Hematopoietic multipotent progenitor cell (in vitro differentiated cells): ENCODE measurements at places on chromosomes 5 and 9.
A peak's percentile ranks its signal among the peaks of the same experiment; 100 is the strongest.

DNA sequence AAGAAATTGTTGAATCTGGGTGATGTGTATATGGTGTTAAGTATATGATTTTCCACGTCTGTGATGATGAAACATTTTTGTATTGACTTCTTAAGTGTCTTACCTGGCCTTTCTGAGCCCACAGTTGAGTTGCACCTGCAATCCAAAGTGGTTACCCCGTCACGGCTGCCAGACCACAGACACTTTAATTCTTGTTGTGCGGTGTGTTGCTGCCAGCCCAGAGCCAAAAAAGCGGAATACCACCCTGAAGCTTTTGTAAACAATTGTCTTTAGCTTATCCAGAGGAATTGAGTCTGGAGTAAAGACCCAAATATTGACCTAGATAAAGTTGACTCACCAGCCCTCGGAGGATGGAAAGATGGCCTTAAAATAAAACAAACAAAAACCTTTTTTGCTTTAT, 35.1 kb downstream of the MTAP start:
- no peak for DNase-seq

DNA sequence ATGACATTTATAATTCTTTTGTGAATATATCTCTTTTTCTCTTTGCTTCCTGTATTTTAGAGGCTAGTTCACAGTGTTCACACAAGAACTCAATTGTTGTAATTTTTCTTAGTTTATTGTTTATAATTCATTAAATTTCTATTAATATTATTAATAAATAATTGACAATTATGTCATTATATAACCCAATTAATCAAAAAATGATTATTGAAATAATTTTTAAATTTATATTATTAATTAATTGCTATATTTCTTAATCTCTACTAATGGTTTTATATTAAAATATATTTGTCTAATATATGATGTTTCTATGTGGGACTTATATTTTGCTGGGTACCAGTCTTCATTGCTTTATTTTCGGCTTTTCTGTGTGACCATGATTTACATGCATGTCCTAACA, 618.4 kb downstream of the CDH9 start:
- no peak for DNase-seq

GRCh38 chr5:126508962-126509279, 85.7 kb downstream of the GRAMD2B start:
- no peak for DNase-seq

DNA sequence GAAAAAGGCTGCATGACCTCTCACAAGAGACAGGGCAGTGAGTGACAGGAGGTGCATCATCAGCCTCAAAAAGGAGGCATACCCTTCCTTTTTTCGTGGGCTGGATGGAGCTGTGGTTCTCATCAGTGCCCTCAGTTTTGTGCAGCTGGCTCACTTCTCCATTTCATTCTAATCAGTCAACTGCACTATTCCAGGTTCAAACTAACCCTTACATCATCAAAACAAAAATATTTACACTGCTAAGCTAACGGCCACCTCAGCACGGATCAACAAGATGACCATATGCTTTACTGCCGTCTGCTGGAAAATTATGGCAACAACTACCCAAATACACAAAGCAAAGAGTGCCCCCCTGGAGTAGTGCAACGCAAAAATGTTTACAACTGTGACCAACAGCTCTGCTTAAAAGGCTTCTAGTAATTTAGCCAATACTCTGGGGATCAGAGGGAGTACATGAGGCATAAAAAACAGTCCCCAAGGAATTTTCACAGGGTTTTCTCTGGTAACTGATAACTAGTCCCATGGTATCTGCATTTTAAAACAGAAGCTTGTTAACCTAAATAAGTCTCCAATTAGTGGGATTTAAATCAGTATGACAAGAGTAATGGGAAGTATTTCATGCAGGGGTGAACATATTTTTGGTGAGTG, 10.8 kb downstream of the KCNV2 start:
- DNase-seq = no peak

DNA sequence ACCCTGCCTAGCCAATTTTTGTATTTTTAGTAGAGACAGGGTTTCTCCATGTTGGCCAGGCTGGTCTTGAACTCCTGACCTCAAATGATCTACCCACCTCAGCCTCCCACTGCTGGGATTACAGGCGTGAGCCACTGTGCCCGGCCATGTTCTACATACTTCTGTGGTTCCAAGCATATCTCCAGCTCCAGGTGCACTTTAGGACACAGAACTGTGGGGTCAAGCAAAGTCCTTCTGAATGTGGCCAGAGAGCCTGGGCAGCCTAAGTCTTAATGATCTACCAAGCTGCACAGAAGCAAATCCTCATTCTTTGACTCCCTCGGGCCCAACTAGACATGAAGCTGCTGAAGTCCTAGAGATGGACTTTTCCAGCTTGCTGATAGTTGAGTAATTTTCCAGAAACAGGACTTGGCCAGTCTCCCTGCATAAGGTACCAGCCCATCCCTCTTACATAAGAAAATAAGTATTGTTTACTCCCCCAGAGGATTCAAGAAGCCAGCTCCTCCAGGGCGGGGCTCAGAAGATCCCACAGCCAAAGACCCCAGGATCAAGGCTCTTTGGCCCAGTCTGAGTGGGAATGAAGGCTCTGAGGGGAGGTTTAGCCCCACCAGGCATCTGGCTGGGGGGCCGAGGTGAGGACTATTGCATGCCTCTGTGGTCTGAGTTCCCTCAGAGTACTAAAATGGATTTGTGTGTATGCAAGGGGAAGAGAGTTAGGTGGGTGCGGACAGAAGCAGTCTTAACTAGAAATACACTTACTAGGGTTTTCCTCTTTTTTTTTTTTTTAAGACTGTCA, 8.7 kb downstream of the CLTB start:
- no peak for DNase-seq

- DNase-seq = no peak
Observed at GRCh38 chr5:130912088-130912487, 253.0 kb downstream of the HINT1 start.

DNA sequence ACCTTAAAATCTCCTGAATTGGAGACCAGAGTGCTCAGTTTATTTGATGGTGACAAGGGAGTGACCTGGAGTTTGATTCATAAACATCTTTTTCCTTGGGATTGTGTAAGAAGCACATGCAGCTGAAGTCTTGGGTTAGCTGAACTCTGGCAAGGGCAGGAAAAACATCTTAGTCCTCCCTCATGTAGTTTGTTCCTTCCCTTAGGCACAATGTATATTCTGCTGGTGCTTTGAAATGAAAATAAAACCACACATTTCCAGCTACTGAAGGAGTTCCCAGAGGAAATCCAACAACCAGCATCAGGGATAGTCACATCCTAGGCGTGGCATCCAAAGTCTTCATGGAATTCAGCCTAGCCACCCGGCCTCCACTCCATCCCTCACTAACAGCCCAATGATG, 95.2 kb upstream of the PAPPA start:
- DNase-seq = no peak

DNA sequence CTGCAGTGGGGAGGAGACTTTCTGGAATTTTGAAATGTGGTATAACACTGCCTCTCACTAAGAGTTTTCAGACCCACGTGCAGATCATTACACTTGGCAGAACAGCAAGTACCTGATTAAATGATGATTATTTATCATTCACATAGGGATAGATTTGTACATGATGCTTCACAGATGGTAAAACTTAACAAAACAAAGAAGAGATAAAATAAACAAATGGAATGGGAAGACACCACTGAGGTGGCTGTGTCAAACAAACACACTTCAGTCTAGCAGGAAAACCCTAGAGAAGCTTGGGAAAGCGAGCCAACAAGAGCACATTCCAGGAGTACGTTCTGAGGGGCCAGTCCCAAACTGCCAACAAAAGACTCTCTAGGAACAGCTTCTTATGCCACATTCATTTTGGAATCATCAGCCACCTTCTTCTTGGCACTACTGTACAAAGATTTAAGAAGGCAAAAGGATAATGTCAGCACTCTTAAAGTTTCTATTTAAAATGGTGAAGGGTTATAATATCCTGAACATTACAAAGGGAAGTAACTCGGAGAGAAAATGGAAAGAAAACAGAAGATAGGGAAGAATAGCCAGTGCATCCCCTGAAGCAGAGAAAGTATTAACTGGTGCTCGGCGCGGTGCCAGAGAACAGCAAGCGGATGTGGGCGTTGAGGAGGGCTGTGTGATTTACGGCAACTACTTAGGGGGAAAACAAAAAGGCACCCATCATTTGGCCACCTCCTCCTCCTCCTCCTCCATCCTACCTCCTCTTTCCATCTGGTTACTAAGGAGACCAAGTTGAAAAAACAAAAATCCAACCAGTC, 1.6 kb downstream of the MED27 start:
- peak; percentile 46 for DNase-seq

- DNase-seq = no peak
Observed at GRCh38 chr5:4019841-4020240, 424.2 kb downstream of the IRX1 start.

DNA sequence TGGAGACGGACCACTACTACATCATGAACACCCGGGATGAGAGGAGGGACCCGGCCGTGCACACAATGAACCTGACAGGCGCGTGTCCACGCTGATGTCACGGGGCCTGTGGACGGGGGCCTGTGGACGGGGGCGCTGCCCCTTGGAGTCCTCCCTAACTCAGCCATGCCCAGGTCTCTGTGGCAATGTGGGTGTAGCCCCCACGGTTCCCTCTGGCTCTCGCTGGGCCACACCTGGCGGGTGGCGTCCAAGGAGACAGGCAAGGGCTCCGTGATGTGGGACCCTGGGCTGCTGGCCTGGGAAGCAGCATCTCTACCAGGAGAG, 22.1 kb downstream of the PAEP start:
- no peak for DNase-seq

GRCh38 chr5:20023686-20024180, 35.7 kb upstream of the CDH18 start:
- DNase-seq = no peak

DNA sequence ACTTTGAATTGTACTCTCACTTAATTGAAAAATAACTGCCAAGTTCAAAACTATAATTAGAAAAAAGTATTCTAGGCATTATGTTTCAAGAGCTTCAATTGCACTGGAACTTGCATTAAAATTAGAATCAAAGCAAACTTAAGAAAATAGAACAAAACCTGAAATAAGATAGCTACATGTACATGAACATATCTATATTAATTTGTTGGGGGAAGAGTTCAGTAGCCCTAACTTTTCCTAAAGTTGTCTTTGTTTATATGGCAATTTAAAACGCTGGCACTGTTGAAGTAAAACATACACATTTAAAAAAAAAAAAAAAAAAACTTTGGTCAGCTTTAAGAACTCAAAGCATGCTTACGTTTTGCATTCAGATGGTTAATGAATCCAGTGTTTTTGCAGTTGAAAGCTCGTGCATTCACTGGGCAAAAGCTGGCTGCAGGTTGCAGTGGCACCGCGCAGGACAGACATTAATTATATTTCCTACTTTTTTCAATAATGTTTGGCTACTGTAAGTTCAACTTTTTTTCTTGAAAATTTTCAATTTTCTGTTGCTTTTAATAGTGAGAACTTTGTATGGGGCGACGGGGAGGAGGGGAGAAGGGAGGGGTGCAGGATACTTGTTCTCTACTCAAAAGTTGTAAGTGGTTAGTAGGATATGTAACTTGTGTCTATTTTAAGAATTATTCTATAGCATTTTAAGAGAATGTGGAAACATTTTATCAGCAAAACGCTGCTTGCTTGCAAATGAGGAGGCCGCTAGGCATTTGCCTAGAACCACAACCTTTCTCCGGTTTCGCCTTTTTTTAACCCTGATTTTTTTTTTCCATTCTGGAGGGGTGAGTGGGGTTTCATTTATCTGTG, 3.9 kb downstream of the NR2F1 start:
- DNase-seq = no peak

- no peak for DNase-seq
Observed at GRCh38 chr5:171808951-171809350, 23.3 kb downstream of the SMIM23 start.

DNA sequence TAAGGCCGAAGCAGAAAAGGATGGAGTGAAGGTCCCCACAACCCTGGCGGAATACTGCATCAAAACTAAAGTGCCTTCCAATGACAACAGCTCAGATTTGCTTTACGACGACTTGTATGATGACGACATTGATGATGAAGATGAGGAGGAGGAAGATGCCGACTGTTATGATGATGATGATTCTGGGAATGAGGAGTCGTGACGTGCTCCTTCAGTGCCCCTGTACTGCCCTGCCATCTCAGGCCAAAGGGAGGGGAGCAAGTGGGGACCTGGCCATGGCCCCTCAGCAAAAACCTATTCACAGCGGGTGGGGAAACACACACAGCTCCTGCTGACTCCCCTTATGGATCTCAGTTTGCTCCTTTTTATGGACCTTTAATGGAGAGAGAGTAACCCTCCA, 100.1 kb downstream of the UBE2R2 start:
- no peak for DNase-seq

DNA sequence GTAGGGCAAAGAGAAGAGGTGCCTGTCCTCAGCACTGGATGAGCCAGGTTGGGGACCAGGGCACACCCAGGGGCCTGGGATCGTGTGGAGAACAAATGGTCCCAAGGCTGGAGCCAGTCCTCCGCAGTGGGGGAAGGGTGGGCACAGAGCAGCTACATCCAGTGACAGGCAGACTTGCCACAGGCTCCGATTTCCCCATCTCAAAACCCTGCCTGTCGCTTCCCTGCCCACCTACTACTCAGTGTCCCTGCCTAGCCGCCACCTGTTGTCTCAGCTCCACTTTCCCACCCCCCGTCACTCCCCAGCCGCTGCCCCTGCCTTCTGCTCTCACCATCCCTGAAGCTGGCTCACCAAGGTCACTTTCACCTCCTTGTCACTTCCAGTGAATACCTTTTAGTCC, 13.9 kb upstream of the ENHO start:
- no peak for DNase-seq

GRCh38 chr5:34603378-34603777, 52.8 kb upstream of the RAI14 start:
- DNase-seq = no peak

GRCh38 chr9:121294866-121295661, 27.1 kb downstream of the GSN start:
- DNase-seq = no peak

DNA sequence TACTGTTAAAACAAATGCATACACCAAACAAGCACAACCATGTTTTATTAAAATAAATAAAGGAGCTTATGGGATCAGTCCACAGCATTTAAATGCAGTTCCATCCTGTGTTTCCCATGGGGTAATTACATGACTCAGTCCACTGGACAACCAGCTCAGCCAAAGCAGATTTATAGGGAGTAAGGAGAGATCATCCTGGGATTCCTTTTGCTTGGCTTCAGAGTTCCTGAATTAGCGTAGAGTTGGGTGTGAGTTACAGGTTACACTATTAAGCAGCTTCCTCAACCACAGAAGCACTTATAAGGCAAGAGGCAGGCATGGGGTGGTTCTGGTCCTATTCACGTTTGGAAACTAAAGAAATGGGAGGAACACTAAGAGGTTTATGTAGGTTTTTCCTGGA, 381.1 kb upstream of the ACTBL2 start:
- no peak for DNase-seq

GRCh38 chr5:162837155-162837554, 600.2 kb upstream of the CCNG1 start:
- no peak for DNase-seq

DNA sequence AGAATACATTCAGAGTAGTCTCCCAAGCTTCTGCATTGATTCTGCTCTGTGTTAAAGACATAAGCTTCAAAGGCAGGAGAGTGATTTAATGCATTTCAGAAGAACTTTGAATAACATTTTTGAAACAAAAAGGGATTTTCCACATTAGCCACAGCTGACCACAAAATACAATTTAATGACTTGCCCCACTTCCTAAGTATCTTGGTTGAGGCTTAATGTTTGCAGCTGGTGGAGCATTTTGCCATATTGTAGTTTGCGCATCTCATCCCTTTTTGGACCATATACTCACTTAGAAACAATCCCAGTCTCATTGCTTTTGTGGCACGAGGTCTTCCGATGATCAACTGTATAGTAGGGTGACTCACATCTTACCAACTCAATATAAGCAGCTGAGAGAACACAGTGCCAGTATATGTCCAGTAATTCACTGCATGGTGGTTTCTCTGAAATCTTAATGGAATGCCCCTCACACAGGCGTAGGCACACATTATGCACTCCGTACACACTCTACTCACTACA, 455.8 kb upstream of the PTGER4 start:
- DNase-seq = peak; percentile 69
